Activated CD4-positive, alpha-beta T cell treated with anti-CD3 and anti-CD28 coated beads, Interleukin-2, amount 50 U/mL, for 4 hours (primary cell): ENCODE measurements at places on chromosomes 12 and 14.

GRCh38 chr14:94391281-94391975 is 3.0 kb upstream of the SERPINA1 start:
- no peak for DNase-seq

- DNase-seq: no peak
Measured at GRCh38 chr12:102917026-102917787, at the start of gene PAH. TSS of gene PAH (minus strand) at chr12:102917244. CDS start at chr12:102917130, 114 bp downstream.

- DNase-seq: no peak
Measured at GRCh38 chr12:116210131-116210530, 67.4 kb downstream of the MED13L start.

DNA sequence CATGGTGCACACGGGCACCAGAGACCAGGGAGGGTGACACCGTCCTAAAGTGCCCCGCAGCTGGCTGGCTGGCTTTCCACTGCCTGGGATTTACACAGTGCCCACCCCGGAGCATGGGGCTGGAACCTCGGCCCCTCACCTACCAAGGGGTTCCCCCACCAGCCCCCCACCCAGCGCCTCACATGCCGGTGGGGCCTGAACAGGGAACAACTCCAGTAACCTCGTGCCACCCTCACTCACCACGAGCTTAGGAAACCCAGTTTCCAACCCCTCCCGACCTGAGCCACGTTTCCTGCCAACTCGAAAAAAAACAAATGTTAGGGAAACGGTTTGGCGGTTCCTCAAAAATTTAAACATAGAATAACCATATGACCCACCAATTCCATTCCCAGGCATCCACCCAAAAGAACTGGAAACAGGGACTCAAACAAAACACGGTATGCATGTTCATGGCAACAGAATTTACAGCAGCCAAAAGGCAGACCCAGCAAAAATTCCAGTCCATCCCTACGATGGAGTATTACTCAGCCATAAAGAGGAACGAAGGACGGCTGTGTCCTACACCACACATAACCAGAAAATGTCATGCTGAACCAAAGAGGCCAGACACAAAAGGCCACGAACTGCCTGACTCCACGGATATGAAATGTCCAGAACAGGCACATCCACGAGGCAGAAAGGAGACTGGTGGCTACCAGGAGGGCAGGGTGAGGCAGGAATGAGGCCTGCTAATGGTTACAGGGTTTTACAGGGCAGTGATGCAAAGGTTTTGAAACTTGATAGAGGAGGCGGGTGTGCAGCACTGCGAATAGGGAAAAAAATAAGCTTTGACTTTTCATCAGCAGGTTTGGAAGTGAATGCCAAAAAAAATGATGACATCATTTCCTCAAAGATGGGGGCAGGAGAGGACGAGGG is 68.9 kb downstream of the NCOR2 start:
- no peak for DNase-seq

DNA sequence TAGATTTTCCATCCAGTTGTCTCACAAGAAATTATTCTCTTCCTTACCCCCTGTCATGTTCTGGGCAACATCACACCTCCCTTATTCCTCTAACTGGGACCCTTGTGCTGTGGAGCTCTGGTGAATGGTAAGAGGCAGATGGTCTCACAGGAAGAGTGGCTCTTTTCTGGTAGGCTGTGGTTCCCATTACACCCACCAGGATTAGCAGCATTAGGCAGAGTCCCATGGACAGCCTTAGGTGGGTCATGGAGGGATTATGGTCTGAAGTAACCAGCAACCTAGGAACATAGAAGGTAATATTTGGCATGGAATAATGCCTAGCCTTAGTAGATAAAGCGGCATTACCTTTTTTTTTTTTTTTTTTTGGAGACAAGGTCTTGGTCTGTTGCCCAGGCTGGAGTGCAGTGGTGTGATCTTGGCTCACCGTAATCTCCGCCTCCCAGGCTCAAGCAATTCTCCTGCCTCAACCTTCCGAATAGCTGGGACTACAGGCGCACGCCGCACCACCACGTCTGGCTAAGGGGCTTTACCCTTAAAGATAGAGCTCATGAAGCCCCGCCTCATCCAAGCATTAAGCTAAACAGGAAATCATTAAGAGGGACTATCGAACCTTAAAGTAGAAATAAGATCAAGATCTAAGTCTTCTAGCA is 4.0 kb downstream of the C14orf119 start:
- DNase-seq: no peak

- DNase-seq: no peak
Measured at GRCh38 chr14:22460461-22461195, 128.4 kb downstream of the DAD1 start.

GRCh38 chr12:47757840-47758583 is 668 bp downstream of the RAPGEF3 start:
- no peak for DNase-seq

- no peak for DNase-seq
Measured at GRCh38 chr14:88604212-88604611, 41.4 kb downstream of the ZC3H14 start.

- no peak for DNase-seq
Measured at GRCh38 chr12:47200446-47200845, 120.7 kb upstream of the AMIGO2 start.

GRCh38 chr14:97280526-97280925 is 483.3 kb downstream of the VRK1 start:
- DNase-seq: no peak

DNA sequence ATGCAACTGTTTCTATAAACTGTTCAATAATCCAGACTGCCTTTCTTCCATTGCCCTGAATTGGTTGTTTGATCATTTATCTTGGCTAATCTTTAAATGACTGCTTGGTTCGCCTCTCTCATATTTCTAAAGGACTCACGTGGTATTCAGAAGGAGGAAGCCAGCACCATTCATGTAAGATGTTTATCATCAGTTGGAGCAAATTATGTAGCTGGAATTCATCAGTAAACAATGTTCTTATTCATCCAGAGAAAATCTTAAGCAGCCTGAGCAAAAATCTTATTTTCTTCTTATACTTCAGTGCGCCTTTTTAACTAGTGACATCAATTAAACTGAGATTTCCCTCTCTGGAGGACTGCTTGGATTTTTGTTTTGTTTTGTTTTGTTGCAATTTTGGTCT is 538.7 kb upstream of the TMEM132C start:
- no peak for DNase-seq
